ENCODE measurements at places on chromosomes 1 and 21.
A peak's percentile ranks its signal among the peaks of the same experiment; 100 is the strongest.

DNA sequence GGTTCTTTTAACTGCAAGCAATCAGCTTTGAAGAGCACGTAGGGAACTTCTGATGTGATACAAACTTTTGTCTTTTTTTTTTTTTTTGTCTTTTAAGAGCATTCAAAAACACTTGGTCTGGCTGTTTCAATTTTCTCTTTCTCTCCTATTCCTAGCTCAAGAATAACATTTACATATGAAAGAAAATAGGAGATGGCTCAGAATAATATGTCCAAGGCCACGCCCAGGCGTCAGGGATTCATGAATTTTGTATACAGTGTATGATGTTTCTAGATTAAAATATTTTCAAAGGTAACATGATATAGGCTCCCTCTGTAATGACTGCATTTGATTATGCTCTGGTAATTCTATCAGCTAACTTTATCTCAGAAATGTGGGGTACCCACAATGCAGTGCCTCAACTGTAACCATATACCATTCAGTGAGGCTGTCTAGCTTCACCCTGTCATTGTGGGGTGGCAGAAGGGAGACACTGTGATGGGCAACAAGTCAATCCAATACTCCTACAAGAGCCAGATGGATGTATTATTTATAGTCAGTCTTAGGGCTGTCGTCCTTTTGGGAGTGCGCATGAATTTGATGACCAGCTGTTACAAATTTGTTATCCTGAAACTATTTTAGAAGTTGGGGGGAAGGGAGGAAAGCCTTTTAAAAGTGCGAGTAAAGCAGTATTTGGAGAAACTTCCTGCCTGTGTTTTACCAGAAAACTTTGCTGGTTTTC is 1.5 kb upstream of the AKNAD1 start:
- DNase-seq: no peak

DNA sequence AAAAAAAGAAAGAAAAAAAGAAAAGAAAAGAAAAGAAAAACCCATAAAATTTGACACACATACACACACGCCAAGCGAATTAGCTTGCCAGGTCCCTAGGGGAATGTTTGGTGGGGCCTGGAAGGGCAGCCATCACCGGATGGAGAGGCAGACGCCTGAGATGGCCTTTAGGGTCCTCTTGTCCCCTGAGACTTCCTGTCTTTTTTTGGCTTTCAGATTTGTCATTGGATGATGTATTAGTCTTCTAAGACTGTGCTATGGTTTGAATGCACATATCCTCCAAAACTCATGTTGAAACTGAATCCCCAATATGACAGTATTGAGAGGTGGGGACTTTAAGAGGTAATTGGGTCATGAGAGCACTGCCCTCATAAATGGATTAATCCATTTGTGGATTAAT is 211.8 kb downstream of the TOMM20 start:
- DNase-seq: no peak

GRCh38 chr1:109498161-109498801 is 4.4 kb downstream of the CYB561D1 start:
- DNase-seq: no peak

DNA sequence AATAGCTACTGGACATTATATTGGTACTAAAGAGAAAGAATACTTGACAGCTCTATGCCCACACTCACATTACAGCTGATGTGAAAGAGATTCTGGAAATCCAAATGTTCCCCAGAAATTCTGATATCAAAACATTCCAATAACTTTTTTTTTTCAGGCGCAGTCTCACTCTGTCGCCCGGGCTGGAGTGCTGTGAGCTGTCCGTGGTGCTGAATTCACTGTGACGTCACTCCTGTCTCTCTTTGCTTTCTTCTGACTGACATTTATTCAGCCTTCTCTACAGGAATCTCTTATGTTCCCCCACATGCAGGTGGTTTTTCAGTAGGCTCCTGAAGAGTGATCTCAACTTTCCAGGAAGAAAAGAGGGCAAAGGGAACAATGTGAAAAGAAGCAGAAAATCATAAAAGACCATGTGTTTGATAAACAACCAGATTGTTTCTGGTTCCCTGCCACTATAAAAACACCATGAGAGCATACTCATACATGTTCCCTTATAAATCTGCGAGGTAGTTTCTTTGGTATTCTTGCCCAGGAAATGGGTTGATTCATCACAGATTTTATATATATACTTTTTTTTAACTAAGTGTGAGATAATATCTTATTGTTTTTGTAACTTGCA is 6.2 kb downstream of the S100A7A start:
- peak; percentile 50 for DNase-seq

GRCh38 chr1:41789661-41790330 is 128.9 kb downstream of the HIVEP3 start:
- peak; percentile 83 for DNase-seq

- peak; percentile 80 for DNase-seq
Observed at GRCh38 chr1:201584471-201585092, 45.7 kb downstream of the NAV1 start.

DNA sequence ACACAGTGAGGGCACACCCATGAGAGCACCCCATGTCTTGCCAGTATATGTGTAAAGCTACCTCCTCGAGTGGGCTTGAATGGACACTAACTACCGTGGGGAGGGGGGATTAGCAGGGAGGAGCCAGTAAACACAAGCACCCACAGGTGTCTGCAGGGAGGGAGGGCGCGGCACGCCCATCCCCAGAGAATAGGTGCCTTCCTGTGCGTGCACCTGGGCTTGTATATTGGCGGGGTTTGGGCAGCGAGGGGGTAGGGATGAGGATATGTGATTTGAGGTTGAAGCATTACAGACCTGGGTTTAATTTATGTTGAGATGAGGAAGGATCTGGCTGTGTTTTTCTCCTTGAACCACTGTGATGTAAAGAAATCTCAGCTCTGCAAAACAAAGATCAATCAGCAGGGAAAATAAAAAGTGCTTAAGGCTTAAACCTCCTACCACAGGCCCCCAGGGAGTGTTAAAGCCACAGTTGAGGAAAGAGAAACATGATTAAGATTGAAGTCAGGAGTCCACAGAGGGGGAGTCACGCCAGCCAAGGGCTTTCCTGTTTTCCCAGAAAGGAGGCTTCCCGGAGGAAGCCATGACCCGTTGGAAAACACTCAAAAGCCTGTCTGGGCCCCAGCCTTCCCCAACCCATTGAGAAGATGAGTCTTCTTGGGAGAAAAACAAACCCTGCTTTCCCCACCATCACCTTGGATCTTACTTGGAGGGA is 80.0 kb downstream of the CAMK2N1 start:
- no peak for DNase-seq

DNA sequence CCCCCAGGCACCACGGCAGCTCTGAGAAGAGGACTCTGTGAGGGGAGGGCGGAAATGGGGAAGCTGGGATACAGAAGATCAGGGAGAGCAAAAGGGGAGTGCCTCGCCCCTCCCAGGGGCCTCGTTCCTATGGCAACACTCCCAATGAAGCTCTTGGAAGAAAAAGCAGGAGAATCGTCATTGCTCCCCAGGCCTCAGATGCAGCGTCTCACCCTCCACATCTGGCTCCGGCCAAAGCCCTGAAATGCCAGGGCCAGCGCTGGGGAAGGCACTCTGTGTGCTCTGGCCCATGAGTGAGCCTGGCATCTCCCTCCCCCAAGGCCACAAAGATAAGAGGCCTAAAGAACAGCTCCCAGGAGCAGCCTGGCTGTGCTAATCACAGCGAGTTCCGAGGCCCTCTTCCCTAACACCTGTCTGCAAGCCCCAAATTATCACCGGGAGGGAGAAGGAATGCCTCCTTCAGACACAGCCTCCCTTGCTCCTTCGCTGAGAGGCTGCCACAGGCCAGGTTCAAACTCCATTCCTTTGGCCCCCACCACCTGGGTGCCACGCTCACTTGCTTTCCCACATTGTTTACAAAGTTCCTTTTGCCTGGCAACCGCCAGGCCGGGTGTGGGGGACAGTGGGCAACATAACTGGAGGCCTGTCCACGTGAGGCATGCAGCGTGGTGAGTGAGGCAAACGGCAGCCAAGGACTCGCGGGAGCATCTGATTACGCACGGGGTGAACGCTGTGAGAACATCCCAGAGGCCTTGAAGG is 27.8 kb downstream of the ECE1 start:
- DNase-seq: no peak

DNA sequence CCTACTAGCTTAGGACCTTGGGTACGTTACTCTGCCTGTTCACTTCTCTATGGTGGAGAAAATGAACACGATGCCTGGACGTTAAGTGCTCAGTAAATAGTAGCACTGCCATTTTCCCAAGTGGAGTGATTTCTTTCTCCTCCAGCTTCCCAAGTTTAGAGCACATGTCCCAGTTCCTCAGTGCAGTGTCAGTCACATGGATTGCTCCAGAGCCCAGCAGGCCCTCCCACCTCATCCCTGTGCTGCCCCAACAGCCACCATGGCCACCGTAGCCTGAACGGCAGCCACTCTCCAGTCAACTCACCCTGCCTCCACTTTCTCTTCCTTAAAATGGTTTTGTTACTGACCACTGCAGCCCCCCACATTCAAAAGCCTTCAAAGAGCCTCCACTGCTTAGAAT is 8.5 kb downstream of the STMN1 start:
- peak; percentile 38 for DNase-seq

GRCh38 chr1:91830242-91831131 is 55.5 kb downstream of the TGFBR3 start:
- DNase-seq: no peak

DNA sequence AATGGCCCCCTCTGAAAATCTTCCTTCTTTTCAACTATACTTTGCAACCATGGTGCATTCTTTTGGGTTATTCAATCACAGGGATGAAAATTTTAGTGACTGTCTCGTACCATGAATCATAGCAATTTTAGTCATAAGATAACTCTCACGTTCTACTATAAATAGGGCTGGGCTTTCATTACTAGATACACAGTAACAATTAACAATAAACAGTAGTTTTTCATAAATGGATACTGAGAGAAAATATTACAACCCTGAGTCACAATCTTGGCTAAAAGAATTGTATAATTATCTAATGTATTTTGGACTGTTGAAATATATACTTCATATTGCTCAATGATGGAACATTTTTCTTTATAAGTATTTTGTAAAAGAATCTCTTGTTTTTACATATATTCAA is 96.1 kb downstream of the TEX35 start:
- no peak for DNase-seq

DNA sequence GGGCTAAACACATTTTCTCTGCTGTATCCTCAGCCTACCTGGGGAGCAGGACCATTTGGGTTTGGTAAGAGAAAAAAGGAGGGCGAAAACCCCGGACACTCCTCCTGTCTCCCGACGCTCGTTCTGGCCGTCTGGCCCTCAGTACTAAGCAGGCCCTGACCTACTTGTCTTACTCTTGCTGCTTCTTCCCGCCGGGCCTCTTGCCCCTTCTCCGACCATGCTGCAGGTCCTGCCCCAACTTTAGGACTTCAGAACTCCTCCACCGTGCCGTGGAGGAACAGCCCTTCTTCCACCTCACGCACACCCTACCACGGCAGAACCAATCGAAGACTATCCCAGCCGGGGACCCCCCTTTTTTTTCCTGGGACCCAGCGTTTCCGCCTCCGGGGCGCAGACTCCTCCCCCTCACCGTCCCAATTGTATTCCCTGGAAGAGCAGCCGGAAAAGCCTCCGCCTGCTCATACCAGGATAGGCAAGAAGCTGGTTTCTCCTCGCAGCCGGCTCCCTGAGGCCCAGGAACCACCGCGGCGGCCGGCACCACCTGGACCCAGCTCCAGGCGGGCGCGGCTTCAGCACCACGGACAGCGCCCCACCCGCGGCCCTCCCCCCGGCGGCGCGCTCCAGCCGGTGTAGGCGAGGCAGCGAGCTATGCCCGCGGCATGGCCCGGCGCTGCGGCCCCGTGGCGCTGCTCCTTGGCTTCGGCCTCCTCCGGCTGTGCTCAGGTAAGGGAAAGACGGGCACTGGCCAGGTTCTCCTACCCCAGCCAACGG is at the start of gene CHRNB2:
Gene CHRNB2, plus strand, starts transcription at position 393 of the 771 bp plus-strand sequence. Its CDS starts 267 bp downstream, at position 660.
- DNase-seq: peak; percentile 46

- DNase-seq: no peak
Observed at GRCh38 chr1:112712701-112713128, 2.4 kb downstream of the PPM1J start.

GRCh38 chr1:107277022-107277421 is 136.2 kb downstream of the NTNG1 start:
- DNase-seq: peak; percentile 3

DNA sequence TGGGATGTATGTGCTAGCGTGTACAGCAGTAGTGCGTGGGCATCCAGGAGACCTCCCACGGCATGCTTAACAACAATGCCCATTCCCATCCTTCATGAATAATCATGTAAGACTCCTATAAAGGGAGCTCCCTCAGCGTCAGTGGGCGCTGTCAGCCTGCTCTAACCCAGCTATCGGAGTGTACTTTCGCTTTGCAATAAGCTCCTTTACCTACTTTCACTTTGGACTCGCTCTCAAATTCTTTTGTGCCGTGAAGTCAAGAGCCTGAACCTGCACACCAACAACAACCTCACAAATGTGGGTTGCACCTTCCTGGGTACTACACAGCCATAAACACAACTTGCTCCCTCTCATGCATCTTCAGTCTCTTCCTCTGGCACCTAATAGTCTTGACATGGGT is 114.8 kb upstream of the PAXBP1 start:
- no peak for DNase-seq

GRCh38 chr1:244849189-244849866 is 13.9 kb downstream of the COX20 start:
- DNase-seq: no peak

DNA sequence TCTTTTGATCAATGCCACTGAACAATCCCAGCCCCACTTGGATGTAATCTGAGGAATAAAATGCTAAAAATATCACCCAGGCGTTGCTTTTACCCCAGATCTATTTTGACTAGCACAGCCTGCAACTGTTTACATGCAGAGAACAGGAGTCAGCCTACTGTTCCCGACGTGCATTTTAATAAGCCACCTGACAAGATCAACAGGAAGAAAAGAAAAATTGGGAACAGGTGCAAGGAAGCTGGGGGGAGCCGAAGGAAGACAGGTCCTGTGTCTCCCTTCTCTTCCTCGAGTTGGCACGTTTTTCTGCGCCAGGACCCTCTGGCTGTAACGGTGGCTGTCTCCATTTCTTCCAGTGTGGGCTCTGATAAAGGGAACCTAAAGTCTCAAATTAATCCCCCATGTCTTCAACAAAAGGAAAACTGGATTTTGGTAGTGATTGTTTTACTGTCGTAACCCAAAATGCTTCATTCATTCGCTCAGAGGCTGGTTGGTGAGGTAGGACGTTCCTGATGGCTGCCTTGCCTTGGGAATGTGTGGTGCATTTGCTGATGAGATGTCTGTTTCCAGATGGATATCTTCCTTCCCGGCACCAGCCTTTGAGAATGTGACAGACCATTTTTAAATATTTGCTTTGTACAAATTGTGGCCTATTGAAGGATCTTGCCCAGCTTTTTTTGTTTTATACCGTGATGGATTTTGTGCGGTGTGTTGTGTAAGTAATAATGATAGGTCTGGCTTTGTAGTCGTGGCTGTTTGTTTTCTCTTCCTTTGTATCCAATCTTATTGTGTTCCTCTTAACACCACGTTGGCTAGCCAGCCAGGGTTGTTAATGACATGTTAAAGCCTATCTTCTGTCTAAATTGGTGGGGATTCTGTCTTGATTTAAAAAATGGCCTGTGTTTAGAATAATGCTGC is 117.5 kb downstream of the C1orf21 start:
- DNase-seq: no peak

- no peak for DNase-seq
Observed at GRCh38 chr1:178342745-178343144, 154.0 kb downstream of the CLEC20A start.
